Glomerular endothelial cell (primary cell): ENCODE measurements at places on chromosomes 5 and 9. TPM values are rescaled to one million over a fixed set of nuclear protein-coding genes. Genes with fewer than 3 reads are reported as not detected.

Gene SMIM32
- not detected in 2 replicates for total RNA-seq

Gene GPR150
- total RNA-seq: 0.10 and 0.82 TPM in 2 replicates

Gene TARS1
- total RNA-seq: 127 and 165 TPM in 2 replicates

Gene SLC25A2
- total RNA-seq: 0.76 TPM in 1 of 2 replicates, not detected in the other

Gene SPATA6L
- total RNA-seq: 3.8 and 4.0 TPM in 2 replicates

Gene TAF1L
- under 0.01 TPM in 1 of 2 replicates, not detected in the other for total RNA-seq

Gene NR6A1
- total RNA-seq: 0.10 and 1.3 TPM in 2 replicates

Gene ZFYVE16
- total RNA-seq: 18.0 and 24.4 TPM in 2 replicates

Gene PCDHGB5
- total RNA-seq: 17.5 and 27.2 TPM in 2 replicates

Gene BICD2
- total RNA-seq: 45.6 and 51.4 TPM in 2 replicates

Gene SPINK7
- not detected in 2 replicates for total RNA-seq

Gene PTTG1
- total RNA-seq: 46.4 and 81.2 TPM in 2 replicates

Gene NCS1
- 39.5 and 42.1 TPM in 2 replicates for total RNA-seq

Gene GABRA1
- not detected in 2 replicates for total RNA-seq
